ENCODE measurements at places on chromosomes 1 and 21. TPM values are rescaled to one million over a fixed set of nuclear protein-coding genes. Genes with fewer than 3 reads are reported as not detected.

- no peak for DNase-seq
Observed at GRCh38 chr1:206816390-206817287, 44.3 kb upstream of the IL10 start.

DNA sequence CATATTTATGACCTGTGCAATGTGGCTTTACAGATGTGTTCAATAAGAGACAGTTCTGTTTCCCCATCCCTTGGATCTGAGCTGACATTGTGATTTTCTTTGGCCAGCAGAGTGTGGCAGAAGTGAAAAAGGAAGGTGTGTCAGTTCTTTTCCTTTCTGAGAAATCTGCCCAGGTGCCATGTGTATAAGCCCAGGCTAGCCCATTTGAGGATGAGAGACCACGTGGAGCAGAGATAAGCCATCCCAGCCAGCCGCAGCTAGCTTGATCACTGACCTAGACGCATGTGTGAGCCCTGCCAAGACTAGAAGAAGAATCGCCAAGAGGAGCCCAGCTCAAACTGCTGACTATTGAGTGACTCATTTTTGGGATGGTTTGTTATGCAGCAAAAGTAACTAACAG, 127.8 kb downstream of the KCNJ6 start:
- no peak for DNase-seq

DNA sequence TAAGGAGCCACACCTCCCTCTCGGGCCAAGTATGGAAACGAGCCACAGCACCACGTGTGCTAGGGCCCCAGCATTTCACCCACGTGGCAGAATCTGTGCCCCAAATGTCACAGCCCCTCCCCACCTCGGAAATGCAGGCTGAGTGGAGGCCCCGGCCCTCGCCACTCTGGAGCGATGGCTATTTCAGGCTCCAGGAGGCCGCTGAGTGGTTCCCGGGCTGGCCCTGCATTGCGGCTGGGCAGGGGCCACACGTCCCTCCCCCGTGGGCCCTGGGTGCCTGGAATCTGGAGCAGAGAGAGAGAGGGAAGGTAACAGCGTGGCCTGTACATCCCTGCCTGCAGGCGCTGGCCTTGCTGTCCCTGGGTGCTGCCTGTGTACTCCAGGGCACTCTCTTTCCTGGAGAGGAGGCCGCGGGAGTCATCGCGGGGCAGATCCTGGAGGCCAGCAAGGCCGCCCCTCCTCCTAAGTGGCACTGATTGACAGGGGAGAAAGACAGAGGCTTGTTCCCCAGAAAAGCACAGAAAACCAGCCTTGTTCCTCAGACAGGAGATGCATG, 68.0 kb upstream of the TRAPPC10 start:
- no peak for DNase-seq

DNA sequence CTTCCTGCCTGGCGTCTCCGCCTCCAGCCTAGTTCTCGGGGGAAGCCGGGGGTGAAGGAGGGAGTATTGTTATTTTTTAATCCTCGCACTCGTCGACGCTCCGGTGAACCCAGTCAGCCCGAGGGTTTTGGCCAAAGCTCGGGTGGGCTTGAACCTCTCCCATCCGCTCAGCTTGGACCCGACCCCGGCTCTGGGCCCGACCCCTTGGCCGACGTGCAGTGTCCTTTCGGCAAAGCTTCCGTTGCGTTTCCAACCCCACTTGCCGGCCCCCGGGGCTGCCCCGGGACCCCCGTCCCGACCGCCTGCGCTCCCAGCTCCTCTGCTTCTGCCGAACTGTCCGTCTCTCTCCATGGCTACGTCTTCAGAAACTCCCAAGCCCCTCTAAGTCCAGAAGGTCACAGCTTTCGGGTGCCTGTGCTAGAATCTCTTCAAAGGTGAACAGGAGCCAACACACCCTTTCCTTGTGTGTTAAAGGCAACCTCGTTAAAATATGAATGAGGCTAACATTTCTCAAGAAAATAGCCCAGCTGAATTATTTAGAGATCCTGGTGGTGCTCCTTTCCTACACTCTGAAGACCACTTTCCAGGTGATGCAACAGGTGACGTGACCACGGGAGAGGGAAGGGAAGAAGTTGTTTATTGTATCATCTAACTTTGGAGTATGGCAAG, 647 bp downstream of the DESI2 start:
- no peak for DNase-seq

IFNAR1 gene
- 38.5 TPM for total RNA-seq

DNA sequence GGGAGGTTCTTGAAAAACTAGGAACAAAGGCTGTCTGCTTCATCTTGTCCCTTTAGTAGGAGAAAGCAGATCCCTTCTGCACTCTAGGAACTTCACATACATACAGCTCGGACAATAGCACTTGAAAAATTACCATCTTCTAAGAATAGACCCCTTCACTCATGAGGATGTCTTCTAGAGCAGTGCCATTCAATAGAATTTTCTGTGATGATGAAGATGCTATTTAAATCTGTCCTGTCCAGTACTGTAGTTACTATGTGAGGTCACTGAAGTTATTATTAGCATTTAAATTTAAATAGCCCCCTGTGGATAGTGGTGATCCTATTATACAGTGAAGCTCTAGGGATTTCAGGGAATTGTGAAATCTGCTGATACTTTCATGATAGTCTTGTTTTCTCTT, 46.4 kb upstream of the RAB3GAP2 start:
- DNase-seq: no peak
